ENCODE measurements at places on chromosomes 13 and 19. TPM values are rescaled to one million over a fixed set of nuclear protein-coding genes. Genes with fewer than 3 reads are reported as not detected.

The NUCB1 gene
- total RNA-seq, result 122 TPM

The METTL21C gene
- not detected for total RNA-seq

The KASH5 gene
- not detected for total RNA-seq

The KCTD15 gene
- 45.8 TPM for total RNA-seq

The KCTD12 gene
- total RNA-seq, result 94.3 TPM

The PDE4C gene
- 0.20 TPM for total RNA-seq

The POLD1 gene
- 82.0 TPM for total RNA-seq

The ZNF284 gene
- total RNA-seq, result 2.6 TPM

The ZNF816 gene
- 11.6 TPM for total RNA-seq

The ZNF382 gene
- total RNA-seq, result 9.1 TPM

The TMEM145 gene
- not detected for total RNA-seq

The PLK5 gene
- not detected for total RNA-seq

The ITGBL1 gene
- 43.0 TPM for total RNA-seq

The KLK2 gene
- total RNA-seq, result not detected

The PLA2G4C gene
- 59.5 TPM for total RNA-seq

The CYP4F2 gene
- total RNA-seq, result not detected

The ZNF492 gene
- 0.07 TPM for total RNA-seq

The ATP8B3 gene
- 3.3 TPM for total RNA-seq

The TINCR gene
- total RNA-seq, result 0.11 TPM

The MEF2B gene
- total RNA-seq, result 0.13 TPM

The SIRT6 gene
- total RNA-seq, result 14.2 TPM

The ZNF649 gene
- total RNA-seq, result 10.9 TPM

The CYP4F11 gene
- total RNA-seq, result not detected

The SIRT2 gene
- 47.3 TPM for total RNA-seq

The ADPRHL1 gene
- total RNA-seq, result 0.32 TPM

The APOC4 gene
- total RNA-seq, result not detected

The INSR gene
- 30.7 TPM for total RNA-seq

The FUT3 gene
- not detected for total RNA-seq

The COX7A1 gene
- total RNA-seq, result 10.8 TPM

The CD22 gene
- not detected for total RNA-seq

The TNFRSF19 gene
- 0.07 TPM for total RNA-seq

The CEACAM16 gene
- not detected for total RNA-seq

The ICAM5 gene
- total RNA-seq, result 0.25 TPM

The IL27RA gene
- 4.1 TPM for total RNA-seq

The PSG3 gene
- total RNA-seq, result not detected

The COMP gene
- total RNA-seq, result not detected

The GJB2 gene
- 0.14 TPM for total RNA-seq

The C2CD4C gene
- 0.20 TPM for total RNA-seq

The NRTN gene
- total RNA-seq, result 0.13 TPM

The ZNF578 gene
- total RNA-seq, result 2.2 TPM

The SLC7A10 gene
- not detected for total RNA-seq

The CEACAM3 gene
- total RNA-seq, result not detected

The VSTM2B gene
- not detected for total RNA-seq

The CAPS gene
- total RNA-seq, result 1.6 TPM

The UPK1A gene
- total RNA-seq, result not detected

The ZNF835 gene
- 0.78 TPM for total RNA-seq

The C1QTNF9B gene
- total RNA-seq, result not detected

The ZNF136 gene
- total RNA-seq, result 5.5 TPM

The MEIOSIN gene
- not detected for total RNA-seq

The PABPC3 gene
- 0.11 TPM for total RNA-seq

The LMTK3 gene
- total RNA-seq, result 0.04 TPM

The FNDC3A gene
- 70.4 TPM for total RNA-seq

The CEACAM7 gene
- not detected for total RNA-seq

The MOB3A gene
- 25.5 TPM for total RNA-seq

The GJB6 gene
- total RNA-seq, result not detected

The GPC6 gene
- total RNA-seq, result not detected

The NLRP9 gene
- not detected for total RNA-seq

The GARIN5A gene
- total RNA-seq, result not detected

The DAND5 gene
- total RNA-seq, result not detected
